ENCODE measurements at places on chromosomes 5 and 9. TPM values are rescaled to one million over a fixed set of nuclear protein-coding genes. Genes with fewer than 3 reads are reported as not detected.

The ACOT12 gene
- total RNA-seq, result not detected

GRCh38 chr9:28024676-28025075, 451.4 kb upstream of the C9orf72 start:
- no peaks in the 10 kb centered on the region for H3K36me3 ChIP-seq
- H3K4me3 ChIP-seq, result no peak overlapping the region
- no peak overlapping the region for H3K27ac ChIP-seq
- no peaks in the 10 kb centered on the region for H3K27me3 ChIP-seq
- no peak for DNase-seq

The IER5L gene
- total RNA-seq, result 5.7 TPM

The SPATA24 gene
- total RNA-seq, result 8.0 TPM

GRCh38 chr9:86636519-86636918, 282.3 kb upstream of the TUT7 start:
- peak; percentile 33 for DNase-seq
- no peak overlapping the region for H3K27ac ChIP-seq
- peaks cover 10% of the 10 kb centered on the region for H3K4me1 ChIP-seq
- H3K27me3 ChIP-seq, result no peaks in the 10 kb centered on the region

GRCh38 chr5:106163233-106163632, 1507.5 kb downstream of the EFNA5 start:
- no peak overlapping the region for H3K4me3 ChIP-seq
- no peaks in the 10 kb centered on the region for H3K36me3 ChIP-seq
- no peak for DNase-seq
- H3K27ac ChIP-seq, result no peak overlapping the region
- H3K27me3 ChIP-seq, result no peaks in the 10 kb centered on the region

The LRRC8A gene
- 23.5 TPM for total RNA-seq

DNA sequence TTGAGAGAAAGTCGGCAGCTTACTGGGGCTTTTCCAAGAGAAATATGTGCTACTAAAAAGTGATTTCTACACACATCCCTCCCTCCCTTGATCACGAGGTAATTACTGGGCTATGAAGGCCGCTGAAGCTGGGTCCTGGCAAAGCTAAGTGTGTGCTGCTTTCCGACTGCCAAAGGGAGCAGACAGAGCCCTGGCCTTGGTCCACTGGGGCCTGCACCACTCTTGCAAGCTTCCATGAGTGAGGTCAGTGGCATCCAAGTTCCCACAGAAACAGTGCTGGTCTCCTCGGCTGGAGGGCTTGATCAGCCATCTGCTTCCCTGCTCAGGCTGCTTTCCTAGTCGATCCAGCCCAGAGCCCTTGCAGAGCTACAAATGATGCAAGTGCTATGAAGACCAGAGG, 154.8 kb upstream of the LHFPL2 start:
- no peaks in the 10 kb centered on the region for H3K36me3 ChIP-seq
- peaks cover 3% of the 10 kb centered on the region for H3K27me3 ChIP-seq
- H3K4me1 ChIP-seq, result no peaks in the 10 kb centered on the region

DNA sequence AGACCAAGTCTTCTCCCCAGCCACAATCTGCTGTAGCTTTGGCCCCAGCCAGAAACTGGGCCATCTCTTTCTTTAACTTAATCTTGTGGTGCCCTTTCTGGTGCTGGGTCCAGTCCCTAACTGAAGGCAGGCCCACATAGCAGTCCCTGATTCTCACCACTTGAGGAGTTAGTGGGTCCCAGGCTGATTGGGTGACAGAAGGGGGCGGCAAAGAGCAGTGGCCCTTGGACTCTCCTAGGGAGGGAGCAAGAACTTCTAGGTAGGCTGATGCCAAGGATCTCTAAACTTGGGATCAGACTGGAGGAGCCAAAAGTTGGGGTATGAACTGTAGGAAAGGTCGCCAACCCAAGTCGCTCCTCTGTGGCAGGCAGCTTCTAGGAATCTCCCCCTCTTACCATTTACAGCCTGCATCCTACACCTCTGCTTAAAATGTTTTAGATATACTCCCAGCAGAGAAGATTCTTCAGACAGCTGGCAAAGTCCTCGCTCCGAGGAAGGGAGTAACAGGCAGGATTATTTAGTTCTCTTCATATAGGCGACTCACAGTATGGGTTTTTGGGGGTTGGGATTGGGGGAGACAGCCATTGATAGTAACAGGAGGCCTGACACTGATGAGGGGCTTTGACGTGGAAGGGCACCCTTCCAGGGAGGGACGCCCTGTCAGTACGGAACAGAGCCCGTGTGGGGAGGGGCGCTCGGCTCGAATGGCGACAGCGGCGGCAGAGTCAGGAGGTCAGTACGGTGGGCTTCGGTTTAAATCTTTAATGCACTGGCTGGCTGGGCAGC, 2.0 kb upstream of the CCL27 start:
- H3K4me3 ChIP-seq, result peak overlapping the region; percentile 48
- DNase-seq, result peak; percentile 70
- no peaks in the 10 kb centered on the region for H3K27me3 ChIP-seq
- peaks cover 14% of the 10 kb centered on the region for H3K36me3 ChIP-seq
- peaks cover 18% of the 10 kb centered on the region for H3K4me1 ChIP-seq

The KCNV2 gene
- total RNA-seq, result not detected

The PCDHA2 gene
- not detected for total RNA-seq

The PLPP7 gene
- total RNA-seq, result 0.56 TPM

- H3K36me3 ChIP-seq, result no peaks in the 10 kb centered on the region
- H3K27me3 ChIP-seq, result no peaks in the 10 kb centered on the region
- H3K4me3 ChIP-seq, result no peak overlapping the region
- no peak overlapping the region for H3K27ac ChIP-seq
- H3K4me1 ChIP-seq, result no peaks in the 10 kb centered on the region
- no peak for DNase-seq
These were observed 1.2 kb downstream of the TLR4 start for GRCh38 chr9:117705386-117705785.

- no peak overlapping the region for H3K27ac ChIP-seq
- DNase-seq, result no peak
- H3K4me3 ChIP-seq, result no peak overlapping the region
- H3K4me1 ChIP-seq, result peaks cover 14% of the 10 kb centered on the region
- H3K36me3 ChIP-seq, result no peaks in the 10 kb centered on the region
These were observed 42.7 kb downstream of the NR3C1 start for GRCh38 chr5:143360755-143361154.

- no peak for DNase-seq
- H3K27me3 ChIP-seq, result peaks cover 26% of the 10 kb centered on the region
- H3K27ac ChIP-seq, result no peak overlapping the region
- no peaks in the 10 kb centered on the region for H3K36me3 ChIP-seq
These were observed 53.9 kb upstream of the AFAP1L1 start for GRCh38 chr5:149217803-149218155.

The FBXW2 gene
- 50.0 TPM for total RNA-seq

GRCh38 chr9:121156263-121156731, 45.4 kb downstream of the RAB14 start:
- peaks cover 57% of the 10 kb centered on the region for H3K36me3 ChIP-seq
- no peak overlapping the region for H3K4me3 ChIP-seq
- H3K4me1 ChIP-seq, result peaks cover 27% of the 10 kb centered on the region

GRCh38 chr5:127867022-127867783, 164.0 kb downstream of the CCDC192 start:
- H3K27ac ChIP-seq, result no peak overlapping the region
- H3K4me1 ChIP-seq, result no peaks in the 10 kb centered on the region
- H3K27me3 ChIP-seq, result no peaks in the 10 kb centered on the region
- no peak overlapping the region for H3K4me3 ChIP-seq
- H3K36me3 ChIP-seq, result no peaks in the 10 kb centered on the region

DNA sequence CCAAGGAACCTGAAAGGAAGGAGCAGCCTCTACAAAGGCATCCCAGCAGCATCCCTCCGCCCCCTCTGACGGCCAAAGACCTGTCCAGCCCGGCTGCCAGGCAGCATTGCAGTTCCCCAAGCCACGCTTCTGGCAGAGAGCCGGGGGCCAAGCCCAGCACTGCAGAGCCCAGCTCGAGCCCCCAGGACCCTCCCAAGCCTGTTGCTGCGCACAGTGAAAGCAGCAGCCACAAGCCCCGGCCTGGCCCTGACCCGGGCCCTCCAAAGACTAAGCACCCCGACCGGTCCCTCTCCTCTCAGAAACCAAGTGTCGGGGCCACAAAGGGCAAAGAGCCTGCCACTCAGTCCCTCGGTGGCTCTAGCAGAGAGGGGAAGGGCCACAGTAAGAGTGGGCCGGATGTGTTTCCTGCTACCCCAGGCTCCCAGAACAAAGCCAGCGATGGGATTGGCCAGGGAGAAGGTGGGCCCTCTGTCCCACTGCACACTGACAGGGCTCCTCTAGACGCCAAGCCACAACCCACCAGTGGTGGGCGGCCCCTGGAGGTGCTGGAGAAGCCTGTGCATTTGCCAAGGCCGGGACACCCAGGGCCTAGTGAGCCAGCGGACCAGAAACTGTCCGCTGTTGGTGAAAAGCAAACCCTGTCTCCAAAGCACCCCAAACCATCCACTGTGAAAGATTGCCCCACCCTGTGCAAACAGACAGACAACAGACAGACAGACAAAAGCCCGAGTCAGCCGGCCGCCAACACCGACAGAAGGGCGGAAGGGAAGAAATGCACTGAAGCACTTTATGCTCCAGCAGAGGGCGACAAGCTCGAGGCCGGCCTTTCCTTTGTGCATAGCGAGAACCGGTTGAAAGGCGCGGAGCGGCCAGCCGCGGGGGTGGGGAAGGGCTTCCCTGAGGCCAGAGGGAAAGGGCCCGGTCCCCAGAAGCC, 30.8 kb downstream of the CD180 start:
- DNase-seq, result peak; percentile 29
- peaks cover 12% of the 10 kb centered on the region for H3K36me3 ChIP-seq
- H3K4me1 ChIP-seq, result no peaks in the 10 kb centered on the region
- H3K27ac ChIP-seq, result no peak overlapping the region
- no peaks in the 10 kb centered on the region for H3K27me3 ChIP-seq
- no peak overlapping the region for H3K4me3 ChIP-seq

The ANKDD1B gene
- total RNA-seq, result 0.25 TPM

- no peaks in the 10 kb centered on the region for H3K36me3 ChIP-seq
- no peak overlapping the region for H3K4me3 ChIP-seq
- no peak overlapping the region for H3K27ac ChIP-seq
- H3K4me1 ChIP-seq, result no peaks in the 10 kb centered on the region
- no peak for DNase-seq
These were observed 140.1 kb upstream of the GRIA1 start for GRCh38 chr5:153350175-153350883.

The GOLGA1 gene
- total RNA-seq, result 10.5 TPM

The C5orf15 gene
- total RNA-seq, result 22.7 TPM

The PCDHB8 gene
- not detected for total RNA-seq

The PCDHGA2 gene
- total RNA-seq, result 0.27 TPM

The TIMD4 gene
- not detected for total RNA-seq

GRCh38 chr9:135877791-135878527, 29.4 kb downstream of the CAMSAP1 start:
- no peaks in the 10 kb centered on the region for H3K27me3 ChIP-seq
- H3K36me3 ChIP-seq, result peaks cover 41% of the 10 kb centered on the region
- H3K4me3 ChIP-seq, result no peak overlapping the region

DNA sequence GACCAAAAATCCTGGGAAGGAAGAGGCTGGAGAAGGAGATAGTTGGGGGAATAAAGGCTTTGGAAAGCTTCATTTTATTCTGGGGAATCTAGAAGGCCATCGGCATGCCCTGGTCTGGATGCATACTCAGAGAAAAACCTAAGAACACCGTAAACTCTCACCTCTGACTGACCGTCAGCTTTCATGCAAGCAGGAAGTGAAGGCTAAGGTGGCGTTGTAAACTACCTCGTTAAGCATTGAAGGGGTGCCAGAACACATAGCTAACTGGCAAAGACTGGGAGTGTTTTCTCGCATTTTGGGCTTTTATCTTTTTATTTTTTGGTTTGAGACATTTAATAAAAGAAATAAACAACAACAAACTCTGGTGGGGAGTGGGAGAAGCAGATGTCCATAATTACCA, 2.6 kb upstream of the SLC38A9 start:
- no peak overlapping the region for H3K27ac ChIP-seq
- no peaks in the 10 kb centered on the region for H3K4me1 ChIP-seq
- H3K27me3 ChIP-seq, result no peaks in the 10 kb centered on the region
- H3K36me3 ChIP-seq, result no peaks in the 10 kb centered on the region
- H3K4me3 ChIP-seq, result no peak overlapping the region

GRCh38 chr5:116516021-116516420, 58.6 kb downstream of the SEMA6A start:
- no peaks in the 10 kb centered on the region for H3K36me3 ChIP-seq
- no peaks in the 10 kb centered on the region for H3K27me3 ChIP-seq
- H3K4me3 ChIP-seq, result no peak overlapping the region
- no peak overlapping the region for H3K27ac ChIP-seq

The PCDHB2 gene
- total RNA-seq, result not detected

- peak within 1 kb of the TSS; percentile 74 for H3K4me3 ChIP-seq
- no peaks in the 10 kb centered on the region for H3K27me3 ChIP-seq
- H3K27ac ChIP-seq, result peak within 1 kb of the TSS; percentile 95
- H3K4me1 ChIP-seq, result peaks cover 49% of the 10 kb centered on the region
- H3K36me3 ChIP-seq, result peaks cover 49% of the 10 kb centered on the region
These were observed at the start of gene PHF19 for GRCh38 chr9:120876842-120877240. TSS of gene PHF19 (minus strand) at chr9:120877188. CDS start at chr9:120874741, 2,447 bp downstream.

DNA sequence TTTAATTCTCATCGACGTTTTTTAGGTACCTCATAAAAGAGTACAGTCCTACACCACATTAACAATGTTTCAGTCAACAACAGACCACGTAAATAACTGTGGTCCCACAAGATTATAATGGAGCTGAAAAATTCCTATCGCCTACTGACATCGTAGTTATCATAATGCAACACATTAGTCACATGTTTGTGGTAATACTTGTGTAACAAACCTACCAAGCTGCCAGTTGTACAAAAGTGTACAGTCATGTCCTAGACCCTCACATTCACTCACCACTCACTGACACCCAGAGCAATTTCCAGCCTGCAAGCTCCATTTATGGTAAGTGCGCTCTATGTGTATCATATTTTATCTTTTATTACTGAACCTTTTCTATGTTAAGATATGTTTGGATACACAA, 16.8 kb downstream of the GNAQ start:
- H3K4me1 ChIP-seq, result peaks cover 30% of the 10 kb centered on the region
- 0 out of 3 replicates have a peak, but pooled peaks cover 3% of the 10 kb centered on the region for H3K36me3 ChIP-seq
- no peak overlapping the region for H3K4me3 ChIP-seq
- no peaks in the 10 kb centered on the region for H3K27me3 ChIP-seq
- no peak for DNase-seq
- H3K27ac ChIP-seq, result peak overlapping the region; percentile 33

GRCh38 chr9:6944093-6944551, 186.3 kb downstream of the KDM4C start:
- H3K4me3 ChIP-seq, result no peak overlapping the region
- no peaks in the 10 kb centered on the region for H3K36me3 ChIP-seq

GRCh38 chr5:14667290-14667689, 2.8 kb downstream of the OTULIN start:
- no peak overlapping the region for H3K4me3 ChIP-seq
- no peaks in the 10 kb centered on the region for H3K27me3 ChIP-seq
- no peak for DNase-seq
- no peak overlapping the region for H3K27ac ChIP-seq

GRCh38 chr9:114906922-114907571, 23.3 kb downstream of the TNFSF8 start:
- DNase-seq, result peak; percentile 12
- H3K27me3 ChIP-seq, result no peaks in the 10 kb centered on the region
- no peaks in the 10 kb centered on the region for H3K4me1 ChIP-seq
- H3K36me3 ChIP-seq, result no peaks in the 10 kb centered on the region
- H3K4me3 ChIP-seq, result no peak overlapping the region

The SV2C gene
- not detected for total RNA-seq

GRCh38 chr5:180599981-180600553, 8.8 kb upstream of the SCGB3A1 start:
- no peak overlapping the region for H3K27ac ChIP-seq
- no peak for DNase-seq
- no peaks in the 10 kb centered on the region for H3K36me3 ChIP-seq
- peaks cover under 1% of the 10 kb centered on the region for H3K4me1 ChIP-seq
- H3K27me3 ChIP-seq, result peaks cover 7% of the 10 kb centered on the region

- no peak overlapping the region for H3K27ac ChIP-seq
- H3K4me3 ChIP-seq, result no peak overlapping the region
- H3K4me1 ChIP-seq, result no peaks in the 10 kb centered on the region
These were observed 346.4 kb upstream of the RIOK2 start for GRCh38 chr5:97529354-97529985.
